ENCODE measurements at places on chromosomes 11 and 22. TPM values are rescaled to one million over a fixed set of nuclear protein-coding genes. Genes with fewer than 3 reads are reported as not detected.

GRCh38 chr11:133600786-133601185 is 68.5 kb upstream of the OPCML start:
- no peak for ATAC-seq

DNA sequence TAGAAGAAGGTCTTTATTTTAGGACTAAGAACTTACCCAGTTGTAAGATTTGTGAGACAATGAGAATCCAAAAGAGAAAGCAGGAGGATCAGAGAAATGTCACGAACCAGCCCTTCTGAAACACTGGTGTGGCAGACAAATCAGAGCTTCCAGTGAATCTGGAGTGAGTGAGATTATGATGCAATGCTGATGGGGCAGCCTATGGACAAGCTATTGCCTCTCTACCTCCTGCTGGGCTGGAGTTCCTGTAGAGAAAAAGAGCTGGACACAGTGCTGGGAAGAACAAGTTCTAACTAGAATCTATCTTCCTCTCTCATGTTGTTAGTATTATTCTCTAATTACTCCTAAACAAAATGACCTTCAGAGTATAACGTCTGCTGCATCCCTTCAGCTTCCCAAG is 12.0 kb upstream of the ANO3 start:
- ATAC-seq = peak; percentile 61

DNA sequence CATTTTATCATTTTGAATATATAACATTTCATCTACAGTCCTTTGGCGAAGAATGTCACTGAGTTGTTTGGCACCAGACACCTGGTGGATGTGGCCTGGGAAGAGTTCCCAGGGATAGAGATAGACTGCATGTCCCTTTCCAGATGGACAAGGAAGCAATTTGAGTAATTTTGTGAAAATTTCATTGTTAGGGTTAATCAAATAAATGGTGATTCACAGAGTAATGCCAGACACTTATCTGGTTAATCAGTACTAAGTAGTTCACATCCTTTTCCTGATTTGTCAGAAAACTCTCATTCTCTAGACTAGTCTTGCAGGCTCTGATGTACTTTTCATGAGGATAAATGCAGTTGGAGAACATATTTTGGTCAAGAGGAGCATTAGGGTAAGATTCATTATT is 41.6 kb downstream of the NAALAD2 start:
- ATAC-seq = no peak

- no peak for ATAC-seq
These were observed 7.1 kb upstream of the QSER1 start for GRCh38 chr11:32885556-32885955.

GRCh38 chr11:84398017-84398626 is 1112.0 kb upstream of the CCDC90B start:
- peak; percentile 42 for ATAC-seq

GRCh38 chr22:16967453-16968217 is 40.4 kb downstream of the GAB4 start:
- no peak for ATAC-seq

GRCh38 chr11:76823481-76824028 is 37.2 kb upstream of the ACER3 start:
- ATAC-seq = no peak

DNA sequence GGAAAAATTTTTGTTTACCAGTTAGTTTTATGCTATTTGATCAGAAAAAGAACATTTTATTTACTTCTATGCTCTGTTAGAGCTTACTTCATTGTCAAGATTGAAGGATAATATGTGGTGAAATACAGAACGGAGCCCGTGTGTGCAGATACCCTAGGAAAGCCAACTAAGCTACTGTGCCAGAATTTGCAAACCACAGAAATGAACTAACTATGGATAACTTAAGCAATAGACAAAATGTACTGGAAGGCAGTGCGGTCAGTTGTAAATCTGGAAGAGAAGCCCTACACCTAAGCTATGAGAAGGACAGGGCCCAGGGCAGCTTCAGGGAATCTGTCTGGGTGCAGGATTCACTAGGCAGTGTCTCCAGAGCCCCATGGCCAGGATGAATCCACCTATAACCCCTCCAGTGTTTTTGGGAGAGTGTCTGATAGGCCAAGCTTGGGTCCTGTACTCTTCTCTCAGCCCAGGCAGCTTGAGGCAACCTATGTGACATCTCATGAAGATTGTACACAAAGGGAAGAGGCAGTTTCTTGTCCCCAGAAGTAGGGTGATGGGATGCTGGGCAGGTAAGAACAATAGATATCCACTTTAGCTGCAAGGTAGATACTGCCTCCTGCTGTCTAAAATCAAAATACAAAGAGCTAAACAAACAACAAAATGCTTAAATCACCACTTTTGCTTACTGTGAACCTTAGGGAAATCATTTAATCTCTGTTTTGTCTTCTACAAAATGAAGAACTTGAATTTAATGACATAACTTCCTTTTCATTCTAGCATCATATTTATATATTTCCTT is 12.1 kb downstream of the MMP7 start:
- no peak for ATAC-seq

GRCh38 chr11:11621573-11622339 is at the start of gene GALNT18:
Gene GALNT18, minus strand, starts transcription at chr11:11622005.
- ATAC-seq = peak; percentile 88

DNA sequence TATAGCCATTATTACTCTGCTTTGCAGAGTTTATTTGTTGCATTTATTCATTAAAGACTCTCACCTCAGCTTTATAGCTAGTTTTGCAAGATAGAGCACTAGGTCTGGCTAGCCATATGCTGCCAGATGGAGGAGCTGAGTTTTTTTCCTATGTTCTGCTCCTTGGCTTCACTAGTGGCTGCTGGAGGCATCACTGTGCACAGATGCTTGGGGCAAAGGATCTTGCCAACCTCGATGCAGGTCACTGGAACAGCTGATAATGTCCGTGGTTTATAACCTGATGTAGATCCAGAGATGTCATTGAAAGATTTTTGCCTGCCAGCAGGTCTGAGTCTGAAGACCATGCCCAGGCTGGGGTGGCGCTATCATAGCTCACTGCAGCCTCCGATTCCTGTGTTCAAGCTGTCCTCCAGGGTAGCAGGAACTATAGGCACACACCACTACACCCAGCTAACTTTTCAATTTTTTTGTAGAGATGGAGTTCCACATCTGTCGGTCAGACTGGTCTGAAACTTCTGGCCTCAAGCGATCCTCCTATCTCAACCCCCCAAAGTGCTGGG is 63.2 kb downstream of the PACS1 start:
- ATAC-seq = no peak

DNA sequence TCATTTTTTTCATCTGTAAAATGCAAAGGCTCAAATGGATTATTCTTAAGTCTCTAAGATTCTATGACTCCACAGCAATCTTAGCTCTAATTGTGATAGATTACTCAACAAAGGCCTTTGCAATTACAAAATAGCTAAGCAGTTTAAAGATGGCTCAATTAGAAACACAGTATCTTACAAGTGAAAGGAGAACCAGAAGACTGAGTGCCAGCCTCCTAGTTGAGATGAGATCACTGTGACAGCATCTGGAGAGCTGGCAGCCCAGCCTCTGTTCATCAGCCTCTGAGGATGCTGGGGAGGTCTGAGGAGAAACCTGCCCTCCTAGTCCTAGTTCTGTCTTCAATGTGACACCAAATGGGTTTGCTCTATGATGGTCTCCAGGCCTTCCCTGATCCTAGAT is 158.4 kb upstream of the NARS2 start:
- no peak for ATAC-seq

GRCh38 chr11:4180441-4181183 is 86.0 kb downstream of the RRM1 start:
- ATAC-seq = no peak

DNA sequence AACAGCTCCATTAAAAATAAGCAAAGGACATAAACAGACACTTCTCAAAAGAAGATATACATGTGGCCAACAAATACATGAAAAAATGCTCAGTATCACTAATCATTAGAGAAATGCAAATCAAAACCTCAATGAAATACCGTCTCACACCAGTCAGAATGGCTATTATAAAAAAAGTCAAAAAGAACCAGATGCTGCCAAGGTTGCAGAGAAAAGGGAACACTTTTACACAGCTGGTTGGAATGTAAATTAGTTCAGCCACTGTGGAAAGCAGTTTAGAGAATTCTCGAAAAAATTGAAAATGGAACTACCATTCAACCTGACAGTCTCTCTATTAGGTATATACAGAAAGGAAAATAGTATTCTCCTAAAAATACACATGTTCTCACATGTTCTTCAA is 102.4 kb upstream of the FIBIN start:
- no peak for ATAC-seq

- ATAC-seq = no peak
These were observed 11.3 kb upstream of the NELL1 start for GRCh38 chr11:20658135-20658534.

DNA sequence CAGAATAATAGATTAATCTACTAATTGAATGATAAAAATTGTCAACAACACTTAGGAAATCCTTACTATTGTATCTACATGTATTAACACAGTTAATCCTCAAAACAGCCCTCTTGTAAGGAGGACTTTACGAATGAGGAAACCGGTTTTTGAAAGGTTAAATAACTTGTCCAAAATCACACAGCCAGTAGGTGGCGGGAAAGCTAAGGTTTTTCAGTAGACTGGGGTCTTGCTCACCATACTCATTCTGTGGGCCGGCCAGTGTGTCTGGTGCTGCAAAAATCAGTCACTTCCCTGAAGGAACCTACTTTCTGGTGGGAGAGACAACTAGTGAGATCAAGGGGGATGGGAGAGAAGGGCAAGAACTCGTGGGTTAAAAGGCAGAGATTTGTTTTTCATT is 3.8 kb downstream of the DCPS start:
- ATAC-seq = no peak

- ATAC-seq = peak; percentile 78
These were observed 22.2 kb downstream of the CASP5 start for GRCh38 chr11:105000797-105001196.

DNA sequence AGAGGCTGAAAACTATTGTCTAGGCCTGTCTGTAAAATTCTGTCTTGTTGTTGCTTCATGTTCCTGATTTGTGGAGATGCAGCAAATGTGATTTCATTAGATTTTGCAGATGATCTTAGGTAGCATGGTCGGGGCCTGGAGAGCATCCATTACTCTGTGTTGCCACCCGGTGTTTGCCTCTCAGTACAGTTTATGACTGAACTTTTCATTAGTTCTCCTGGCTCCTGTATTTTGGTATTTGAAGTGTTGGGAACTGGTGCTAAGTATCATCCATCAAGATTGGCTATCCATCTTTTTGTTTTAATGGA is 7.7 kb downstream of the YWHAH start:
- ATAC-seq = peak; percentile 38

GRCh38 chr22:31278151-31278621 is 14.1 kb downstream of the PIK3IP1 start:
- no peak for ATAC-seq

GRCh38 chr22:23122216-23122957 is 19.4 kb downstream of the RSPH14 start:
- no peak for ATAC-seq

GLYAT gene
- total RNA-seq = 0.09 TPM

TESMIN gene
- 2.8 TPM for total RNA-seq

TIMP3 gene
- total RNA-seq = 29.4 TPM

CNTN5 gene
- 19.5 TPM for total RNA-seq

KLHL22 gene
- total RNA-seq = 20.5 TPM

NFAM1 gene
- total RNA-seq = 0.45 TPM

APOL5 gene
- not detected for total RNA-seq

NLRP14 gene
- 0.18 TPM for total RNA-seq

CHRM1 gene
- 0.22 TPM for total RNA-seq

P2RX6 gene
- total RNA-seq = 0.75 TPM

HEPACAM gene
- total RNA-seq = 0.09 TPM

All from motor neuron (in vitro differentiated cells).